Fibroblast of skin of right quadriceps (primary cell): ENCODE measurements at places on chromosomes 7 and 10.

DNA sequence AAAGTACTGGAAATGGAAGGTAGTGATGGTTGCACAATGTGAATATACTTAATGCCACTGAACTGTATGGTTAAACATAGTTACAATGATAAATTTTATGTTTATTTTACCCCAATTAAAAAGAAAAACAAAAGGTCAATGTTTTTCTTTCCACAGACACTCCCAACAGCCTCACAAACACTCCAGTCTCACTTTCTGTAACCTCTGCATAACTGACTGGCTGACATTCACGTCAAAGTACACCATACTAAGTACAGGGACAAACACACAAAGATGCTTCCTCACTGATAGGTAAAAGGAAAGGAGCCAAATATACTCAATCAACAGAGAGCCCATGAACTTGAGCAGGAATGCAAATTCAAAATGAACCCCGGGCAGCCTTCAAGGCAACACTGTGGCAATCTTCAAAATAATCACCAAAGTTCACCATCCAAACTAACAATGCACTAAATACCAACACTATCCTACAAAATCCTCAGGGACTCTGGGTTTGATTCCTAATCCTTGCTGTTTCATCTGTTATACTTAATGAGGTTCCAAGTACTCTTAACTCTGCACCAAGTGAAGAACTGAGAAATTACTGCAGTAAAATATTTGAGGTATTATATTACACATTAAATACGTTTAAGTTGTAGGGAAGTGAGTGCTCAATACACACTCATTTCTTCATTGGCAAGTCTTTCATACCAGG, 90.8 kb downstream of the ARMH3 start:
- DNase-seq: no peak

GRCh38 chr10:89382757-89383156, 4.9 kb downstream of the IFIT1B start:
- DNase-seq: no peak

DNA sequence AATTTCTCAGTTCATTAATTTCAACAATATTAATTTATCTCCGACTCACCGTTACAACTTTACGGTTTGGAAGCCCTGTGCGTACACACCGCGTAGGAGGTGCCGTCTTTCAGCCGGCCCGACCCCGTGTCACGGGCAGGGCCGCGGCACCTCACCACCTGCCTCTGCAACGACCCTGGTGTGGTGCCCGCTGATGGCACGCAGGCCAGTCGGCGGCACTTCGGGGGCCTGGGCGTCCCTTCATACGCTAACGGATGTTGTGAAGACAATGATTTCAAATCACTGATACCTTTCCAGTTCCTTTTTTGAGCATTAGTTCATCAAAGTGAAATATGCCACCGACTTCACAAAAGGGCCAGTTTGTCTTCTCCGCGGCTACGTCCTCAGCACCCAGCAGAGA, 125.3 kb downstream of the EBF3 start:
- DNase-seq: no peak

DNA sequence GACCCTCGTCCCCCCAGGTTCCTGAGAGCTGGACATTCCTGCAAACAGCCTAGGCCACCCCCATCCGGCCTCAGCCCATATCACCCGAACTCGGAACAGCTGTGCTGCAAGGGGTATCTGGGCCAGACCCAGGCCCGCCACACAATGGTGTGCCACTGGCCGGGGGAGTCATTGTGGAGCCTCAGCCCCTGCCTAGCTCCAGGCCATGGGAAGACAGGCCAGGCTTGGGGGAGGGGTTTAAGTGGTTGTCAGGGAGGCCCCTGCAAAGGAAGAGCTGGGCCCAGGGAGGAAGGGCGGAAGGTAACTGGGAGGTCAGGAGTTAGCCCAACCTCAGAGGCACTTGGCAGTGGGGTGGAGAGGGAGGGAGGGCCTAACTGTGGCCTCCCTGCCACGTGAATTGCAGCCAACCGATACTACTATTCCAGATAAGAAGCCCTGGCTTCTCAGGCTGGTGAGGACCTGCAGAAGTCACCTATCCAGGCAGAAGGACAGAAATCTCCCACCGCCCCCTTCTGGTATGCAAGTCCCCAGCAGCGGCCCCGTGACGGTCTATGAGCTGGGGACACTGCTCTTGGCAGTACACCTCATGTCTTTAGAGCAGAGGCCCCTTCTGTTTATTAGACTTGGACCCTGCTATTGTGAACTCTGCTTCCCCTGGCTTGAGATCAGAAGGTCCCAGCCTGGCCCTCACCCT, 26.8 kb downstream of the VSIR start:
- no peak for DNase-seq

DNA sequence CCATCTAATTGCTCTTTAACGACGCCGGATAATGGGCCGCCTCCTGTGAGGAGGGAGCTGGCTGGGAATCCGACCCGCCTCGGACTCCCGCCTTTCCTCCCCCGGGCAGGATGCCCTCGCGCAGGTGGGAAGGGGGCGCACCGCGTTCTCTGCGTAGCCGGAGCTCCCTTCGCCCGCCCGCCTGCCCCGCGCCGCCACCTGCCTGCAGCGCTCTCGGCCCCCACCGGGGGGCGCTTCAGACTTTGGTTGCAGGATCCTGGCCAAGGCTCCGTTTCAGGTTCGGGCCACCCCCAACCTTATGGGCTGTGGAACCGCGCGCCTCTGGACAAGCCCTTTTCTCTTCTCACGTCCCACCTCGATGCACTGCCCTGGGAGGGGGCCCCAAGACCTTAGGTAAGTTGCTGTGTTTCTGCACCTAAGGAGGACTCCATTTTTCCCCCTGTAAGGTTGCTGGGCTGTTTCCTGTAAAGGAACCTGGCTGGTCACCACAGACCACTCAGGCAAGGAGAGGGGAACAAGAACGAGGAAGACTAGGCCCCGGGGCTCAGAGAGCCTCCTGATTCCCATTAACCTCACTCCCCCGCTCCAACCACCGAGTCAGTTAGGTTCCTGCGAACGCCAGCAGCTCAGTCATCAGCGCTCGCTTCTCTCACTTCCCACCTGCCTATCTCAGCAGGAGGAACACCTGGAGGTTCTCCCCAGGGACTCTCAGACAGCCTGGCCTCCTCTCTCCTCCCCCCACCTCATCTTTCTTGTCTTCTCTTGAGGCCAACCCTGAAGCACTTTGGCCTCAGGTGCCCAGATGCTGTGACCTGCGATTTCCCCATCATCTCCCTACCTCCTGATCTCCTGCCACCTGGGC, 11.3 kb upstream of the KAZALD1 start:
- peak; percentile 38 for DNase-seq

DNA sequence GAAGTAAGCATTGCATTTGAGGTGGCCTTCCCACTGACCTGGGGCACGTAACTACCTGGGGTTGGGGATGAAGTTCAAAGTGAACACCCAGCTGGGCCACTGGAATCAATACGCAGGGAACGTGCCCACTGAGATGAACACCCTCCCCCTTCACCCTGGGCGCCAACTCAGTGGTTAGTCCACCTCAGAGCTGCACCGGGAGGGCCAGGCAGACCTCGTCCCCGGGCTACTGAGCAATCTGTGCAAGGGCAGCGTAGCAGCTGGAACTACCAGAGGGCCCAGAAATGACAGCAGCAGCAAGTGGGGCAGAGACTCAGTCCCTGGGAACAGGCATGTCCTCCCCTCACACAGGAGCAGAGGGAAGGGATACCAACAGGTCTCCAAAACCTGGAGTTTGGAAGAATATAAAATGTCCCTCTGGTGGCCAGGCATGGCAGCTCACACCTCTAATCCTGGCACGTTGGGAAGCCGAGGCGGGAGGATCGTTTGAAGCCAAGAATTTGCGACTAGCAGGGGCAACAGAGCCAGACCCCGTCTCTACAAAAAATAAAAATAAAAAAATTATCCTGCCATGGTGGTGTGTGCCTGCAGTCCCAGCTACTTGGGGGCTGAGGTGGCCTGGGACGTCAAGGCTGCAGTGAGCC, 143.9 kb downstream of the SH3PXD2A start:
- DNase-seq: no peak
